ENCODE measurements at places on chromosomes 7 and 10.
A peak's percentile ranks its signal among the peaks of the same experiment; 100 is the strongest.

- DNase-seq: no peak
Observed at GRCh38 chr7:67429735-67430134, 433.1 kb downstream of the TYW1 start.

GRCh38 chr10:110115784-110116520 lies 91.5 kb upstream of the MXI1 start:
- DNase-seq: no peak

DNA sequence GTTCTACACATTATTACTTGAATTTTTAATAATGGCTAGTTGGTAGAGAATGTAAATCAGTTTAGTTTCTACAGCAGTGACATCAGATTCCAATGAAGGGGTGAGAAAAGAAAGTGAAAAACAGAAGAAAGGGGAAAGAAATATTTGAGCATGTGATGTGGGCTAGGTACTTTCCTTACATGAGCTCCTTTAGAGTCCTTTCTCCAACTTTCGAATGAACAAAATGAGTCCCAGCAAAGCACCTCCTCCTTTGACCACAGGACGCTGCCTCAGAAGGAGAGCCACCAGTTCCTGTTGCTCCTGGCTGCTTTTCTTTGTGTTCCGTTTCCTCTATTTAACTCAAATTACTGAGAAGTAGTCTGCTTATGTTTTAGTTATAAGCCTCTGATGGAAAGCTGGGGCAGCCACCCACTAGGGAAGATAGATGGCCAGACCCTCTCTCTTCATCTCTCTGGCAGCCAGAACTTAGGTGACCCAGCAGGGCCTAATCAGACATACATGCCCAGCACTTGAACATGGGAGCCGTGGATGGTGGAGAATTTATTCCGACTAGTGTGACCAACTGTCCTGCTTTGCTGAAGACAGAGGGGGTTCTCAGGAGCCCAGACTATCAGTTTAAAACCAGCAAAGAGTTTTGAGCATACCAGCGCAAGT lies 82.4 kb upstream of the NME8 start:
- peak; percentile 26 for DNase-seq

DNA sequence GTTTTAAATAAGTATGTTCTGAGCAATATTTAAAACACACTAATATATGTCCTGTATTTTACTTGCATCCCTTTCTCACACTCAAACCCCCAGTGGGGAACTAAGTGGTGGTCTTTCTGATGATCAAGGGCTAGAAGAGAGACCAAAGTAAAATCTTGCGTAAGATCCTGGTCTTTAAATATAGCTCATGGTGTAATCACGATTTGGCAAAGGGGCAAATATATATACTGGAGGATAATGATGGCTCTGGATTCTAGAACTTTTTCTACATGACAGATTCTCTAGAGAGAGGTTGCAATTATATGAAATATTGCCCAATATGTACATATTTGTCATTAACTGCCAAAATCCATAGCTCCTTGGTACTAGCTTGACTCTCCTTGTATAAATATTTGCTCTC lies 438.3 kb downstream of the NXPH1 start:
- no peak for DNase-seq

- peak; percentile 43 for DNase-seq
Observed at GRCh38 chr10:91220954-91221675, 652 bp downstream of the PCGF5 start.

DNA sequence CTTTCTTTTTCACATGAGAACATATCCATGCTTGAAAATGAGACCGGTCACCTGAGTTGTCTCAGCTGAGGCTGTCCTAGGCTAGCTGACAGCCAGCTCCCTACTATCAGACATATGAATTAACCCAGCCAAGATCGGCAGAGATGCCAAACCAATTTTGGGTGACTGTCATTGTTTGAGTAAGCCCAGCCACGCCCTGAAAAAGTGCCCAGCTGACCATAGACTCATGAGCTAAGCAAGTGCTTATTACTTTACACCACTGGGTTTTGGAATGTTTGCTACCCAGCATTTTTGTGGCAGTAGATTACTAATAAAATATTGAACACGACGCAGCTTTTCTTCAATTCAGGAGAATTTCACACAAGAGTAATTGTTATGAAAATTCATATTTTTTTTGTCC lies 265.2 kb upstream of the LYZL1 start:
- no peak for DNase-seq

- no peak for DNase-seq
Observed at GRCh38 chr7:43692582-43693373, 36.5 kb downstream of the COA1 start.

- no peak for DNase-seq
Observed at GRCh38 chr10:22271786-22272185, 44.4 kb upstream of the COMMD3 start.

DNA sequence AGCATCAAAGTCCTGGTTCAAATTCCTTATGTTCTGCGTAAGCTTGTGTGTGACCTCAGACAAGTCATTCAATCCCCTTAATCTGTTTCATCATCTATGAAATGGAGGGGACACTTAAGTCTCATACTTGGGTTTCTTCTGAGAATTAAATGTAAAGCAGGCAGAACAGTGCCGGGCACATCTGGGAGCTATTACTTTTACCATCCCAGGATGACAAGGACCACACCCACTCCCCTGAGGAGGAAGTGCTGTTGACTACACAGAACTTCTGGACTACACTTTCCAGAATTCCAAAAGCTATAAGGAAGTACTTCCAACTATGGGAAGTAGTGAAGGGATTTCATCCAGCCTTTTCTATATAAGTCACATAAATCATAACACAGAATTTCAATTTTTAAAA lies 294.9 kb downstream of the IPMK start:
- no peak for DNase-seq
